COLO829 (cell line): ENCODE measurements at places on chromosomes 11 and 22.
A peak's percentile ranks its signal among the peaks of the same experiment; 100 is the strongest.

GRCh38 chr11:12430351-12430750, 53.0 kb downstream of the PARVA start:
- DNase-seq: peak; percentile 80

GRCh38 chr11:19111809-19112208, 5.2 kb upstream of the ZDHHC13 start:
- DNase-seq: no peak

- no peak for DNase-seq
These were observed 10.6 kb downstream of the IFT27 start for GRCh38 chr22:36765131-36765942.

DNA sequence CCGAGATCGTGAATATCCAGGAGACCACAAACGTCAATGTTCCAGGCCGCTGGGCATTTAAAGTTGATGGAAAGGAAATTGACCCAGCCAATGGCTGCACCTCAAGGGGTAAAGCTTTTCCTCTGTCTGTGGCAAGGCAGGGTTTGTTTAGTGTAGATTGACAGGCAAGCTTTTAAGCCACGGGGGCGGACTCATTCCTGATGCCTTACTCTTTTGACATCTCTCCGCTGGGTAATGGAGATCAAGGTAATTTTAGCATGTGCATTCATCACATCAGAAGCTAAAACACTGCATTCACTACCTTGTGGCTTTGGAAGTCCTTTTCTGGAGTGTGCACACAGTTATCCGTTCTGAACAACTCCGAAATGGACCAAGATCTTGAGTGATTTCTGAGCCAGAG, 12.6 kb downstream of the TECTA start:
- no peak for DNase-seq
